CD8-positive, alpha-beta T cell (primary cell): ENCODE measurements at places on chromosomes 3 and 15.

DNA sequence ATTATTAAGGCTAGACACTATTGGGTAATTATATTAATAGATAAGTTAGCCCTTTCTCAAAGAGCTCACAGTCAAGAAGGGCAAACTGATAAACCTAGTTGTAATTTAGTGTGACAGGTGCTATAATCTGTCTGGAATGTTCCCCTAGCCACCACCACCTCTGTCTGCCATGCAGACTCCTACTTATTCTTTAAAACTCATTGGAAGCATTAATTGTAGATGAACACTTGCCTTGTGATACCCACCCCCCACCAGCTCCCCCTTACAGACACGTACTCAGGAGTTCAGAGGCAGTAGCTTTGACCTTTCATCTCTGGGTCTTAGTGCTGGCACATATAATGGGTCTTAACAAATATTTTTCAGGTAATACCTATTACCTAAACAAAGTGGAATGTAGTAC is 195.9 kb downstream of the TP63 start:
- DNase-seq: no peak

GRCh38 chr3:51510996-51511395 is 11.2 kb upstream of the DCAF1 start:
- no peak for DNase-seq

DNA sequence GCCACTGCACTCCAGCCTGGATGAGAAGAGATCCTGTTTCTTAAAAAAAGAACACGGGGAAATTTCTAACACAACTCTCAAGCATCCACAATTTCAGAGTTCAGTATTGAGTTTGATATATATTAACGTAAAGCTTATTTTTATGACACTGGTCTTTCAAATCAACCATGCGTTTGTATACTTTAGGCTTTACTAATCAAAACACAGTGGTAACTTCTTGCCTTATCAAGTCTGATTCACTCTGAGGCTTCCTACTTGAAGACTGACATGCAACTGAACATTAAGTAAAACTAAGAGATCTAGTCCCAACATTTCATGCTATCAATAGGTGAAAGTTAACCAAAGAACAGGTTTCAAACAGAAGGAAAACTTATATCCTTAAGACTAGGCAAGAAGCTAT is 46.7 kb downstream of the PRTG start:
- no peak for DNase-seq

DNA sequence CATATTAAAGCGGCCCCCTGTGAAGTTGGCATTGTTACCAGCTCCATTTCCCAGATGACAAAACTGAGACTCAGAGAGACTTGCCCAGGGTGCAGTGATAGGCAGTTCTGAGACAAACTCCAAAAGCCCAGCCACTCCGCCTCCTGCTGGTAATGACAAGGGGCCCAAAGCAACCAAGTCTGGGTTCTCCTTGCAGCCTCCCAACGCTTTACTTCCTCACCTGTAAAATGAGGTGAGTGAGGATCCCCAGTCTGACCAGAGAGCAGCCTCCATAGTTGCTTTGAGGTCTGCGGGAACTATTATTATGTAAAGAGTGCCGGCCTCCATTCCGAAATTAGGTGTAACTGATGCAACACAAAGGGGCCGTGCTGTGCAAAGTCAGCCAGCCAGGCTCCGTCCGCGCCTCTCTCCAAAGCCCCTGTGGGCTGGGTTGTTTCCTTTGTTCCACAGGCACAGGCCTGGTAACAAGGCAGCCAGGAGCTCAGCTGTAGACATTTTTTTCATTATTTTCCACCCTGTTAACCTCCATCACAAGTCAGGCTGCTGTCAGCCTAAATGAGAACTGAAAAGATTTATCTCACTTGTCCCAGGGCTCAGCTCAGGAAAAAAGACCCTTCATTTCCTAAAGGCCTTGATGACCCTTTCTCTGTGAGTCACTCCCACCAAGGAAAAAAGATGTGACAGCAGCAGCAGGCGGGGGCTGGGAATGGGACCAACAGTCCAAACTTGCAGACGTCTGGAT is 139.1 kb upstream of the RAD18 start:
- DNase-seq: no peak

DNA sequence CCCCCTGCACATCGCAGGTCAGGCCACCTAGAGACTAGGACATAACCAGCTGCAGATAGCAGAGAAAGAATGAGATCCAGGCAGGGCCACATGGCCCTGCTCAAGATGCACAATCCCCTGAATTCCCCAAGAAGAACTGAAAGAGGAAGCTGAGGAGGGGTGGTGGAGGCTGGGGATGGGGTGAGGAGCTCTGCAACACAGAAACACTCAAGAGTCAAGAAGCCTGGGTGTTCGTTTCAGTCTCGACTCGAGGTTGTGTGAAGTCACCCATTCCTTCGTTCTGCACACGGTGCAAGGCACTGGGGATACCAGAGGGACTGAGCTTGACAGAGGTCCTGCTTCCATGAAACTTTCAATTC is 62.0 kb downstream of the TLE3 start:
- DNase-seq: no peak

- no peak for DNase-seq
Observed at GRCh38 chr15:33135355-33135781, 59.1 kb downstream of the FMN1 start.

DNA sequence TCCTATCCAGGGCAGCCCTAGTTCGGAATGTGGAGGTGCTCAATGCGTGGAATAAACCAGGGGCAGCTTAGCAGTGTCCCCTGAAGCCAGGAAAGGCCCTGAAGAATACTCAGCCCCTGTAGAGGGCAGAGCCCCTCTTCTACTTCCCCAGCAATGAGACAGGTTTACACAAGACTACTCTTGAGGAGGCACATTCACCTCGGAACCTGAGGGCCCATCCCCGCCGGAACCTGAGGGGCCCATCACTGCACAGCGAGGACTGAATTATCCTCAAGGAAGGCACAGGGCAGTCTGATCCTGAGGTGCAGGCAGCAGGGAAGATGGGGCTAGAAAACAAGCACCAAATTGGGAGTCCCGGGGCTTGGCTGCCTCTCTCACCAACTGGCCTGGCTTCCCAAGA is 22.2 kb downstream of the CCDC13 start:
- no peak for DNase-seq
